ENCODE measurements at places on chromosomes 7 and 10.
A peak's percentile ranks its signal among the peaks of the same experiment; 100 is the strongest.

GRCh38 chr7:36137258-36137657 is 15.8 kb upstream of the EEPD1 start:
- no peak for DNase-seq

DNA sequence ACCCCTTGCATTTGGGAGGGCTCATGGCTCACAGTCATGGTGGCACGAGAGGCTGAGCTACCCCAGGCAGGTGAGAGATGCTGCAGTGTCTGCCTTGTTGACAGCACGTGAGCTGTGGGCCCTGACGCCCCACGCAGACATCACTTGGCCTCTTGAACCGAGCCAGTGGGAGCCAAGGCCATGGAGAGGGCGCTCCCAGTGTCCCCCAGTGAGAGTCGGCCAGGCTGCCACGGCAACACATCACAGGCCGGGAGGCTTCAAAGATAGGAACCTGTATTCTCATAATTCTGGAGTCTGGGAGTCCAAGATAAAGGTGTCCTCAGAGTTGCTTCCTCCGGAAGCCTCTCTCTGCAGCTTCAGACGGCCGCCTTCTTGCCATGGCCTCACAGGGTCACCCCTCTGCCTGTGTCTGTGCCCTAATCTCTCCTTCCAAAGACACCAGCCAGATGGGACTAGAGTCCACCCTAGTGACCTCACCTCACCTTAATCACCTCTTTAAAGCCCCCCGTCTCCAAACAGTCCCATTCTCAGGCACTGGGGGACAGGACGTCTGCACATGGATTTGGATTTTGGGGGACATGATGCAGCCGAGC is 119.6 kb downstream of the KLF6 start:
- no peak for DNase-seq

GRCh38 chr10:96858706-96859050 is 26.6 kb downstream of the LCOR start:
- DNase-seq: no peak

- DNase-seq: no peak
Measured at GRCh38 chr7:28409716-28410627, 2.3 kb upstream of the CREB5 start.

DNA sequence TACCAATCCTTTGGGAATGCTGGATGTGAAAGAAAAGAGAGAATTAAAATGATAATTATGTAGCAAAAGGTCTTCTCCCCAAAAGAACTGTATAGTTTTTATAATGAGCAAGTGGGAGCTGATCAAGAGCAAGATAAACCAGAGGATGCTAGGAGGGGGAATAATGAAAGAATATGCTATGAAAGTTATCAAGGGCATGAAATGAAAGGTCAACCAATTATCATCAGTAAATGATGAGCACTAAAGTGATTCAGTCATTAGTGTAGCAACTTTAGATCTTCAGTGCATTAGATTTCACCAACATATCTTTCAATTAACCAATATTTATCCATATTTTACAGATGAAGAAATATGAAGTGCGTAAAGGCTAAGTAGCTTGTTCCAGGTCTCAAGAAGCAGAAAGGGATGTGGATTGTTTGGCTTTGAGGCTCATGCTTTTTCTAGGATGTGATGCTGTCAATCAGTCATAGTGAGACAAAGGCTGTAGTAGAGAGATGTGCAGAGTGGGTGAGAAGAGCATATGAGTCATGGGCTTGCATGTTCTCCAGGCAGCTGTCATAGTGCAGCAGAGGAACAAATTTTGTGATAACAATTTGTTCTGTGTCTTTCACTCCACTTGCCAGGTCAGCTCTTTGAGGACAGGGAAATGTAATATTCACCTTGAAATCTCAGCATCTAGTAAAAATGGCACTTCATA is 5.7 kb upstream of the OR2F2 start:
- no peak for DNase-seq

- DNase-seq: no peak
Measured at GRCh38 chr7:82594665-82595064, 151.1 kb upstream of the CACNA2D1 start.

DNA sequence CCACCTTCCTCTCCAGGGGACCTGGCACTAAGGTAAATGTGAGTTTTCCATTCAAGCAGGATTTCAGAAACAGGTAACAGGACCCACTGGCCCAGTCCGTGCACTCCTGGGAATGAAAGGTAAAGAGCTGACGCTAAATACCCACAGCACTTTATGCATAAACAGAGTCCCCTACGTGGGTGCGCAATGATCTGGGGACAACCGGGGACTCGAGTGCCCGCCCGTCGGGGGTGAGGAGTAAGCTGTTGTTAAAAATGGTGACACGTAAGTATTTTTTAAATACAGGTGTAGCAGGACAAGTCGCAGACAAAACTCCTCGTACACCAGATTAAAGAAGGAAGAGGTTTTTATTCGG is 47.2 kb upstream of the PPP2R2D start:
- no peak for DNase-seq

DNA sequence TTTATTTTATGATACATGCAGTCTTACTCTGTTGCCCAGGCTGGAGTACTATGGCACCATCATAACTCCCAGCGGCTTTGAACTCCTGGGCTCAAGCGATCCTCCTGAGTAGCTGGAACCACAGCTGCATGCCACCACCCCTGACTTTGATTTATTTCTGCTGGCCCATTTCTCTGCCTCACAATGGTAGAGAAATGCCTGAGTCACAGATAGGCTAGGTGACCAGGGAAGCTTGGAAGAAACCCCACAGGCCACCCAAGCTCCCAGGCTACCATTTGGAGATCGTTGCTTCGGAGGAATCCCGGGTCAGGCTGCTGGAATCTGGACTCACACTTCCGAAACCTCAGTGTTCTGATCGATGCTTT is 17.4 kb upstream of the BAIAP2L1 start:
- DNase-seq: no peak

GRCh38 chr7:137944168-137944567 is 57.7 kb downstream of the CREB3L2 start:
- no peak for DNase-seq

DNA sequence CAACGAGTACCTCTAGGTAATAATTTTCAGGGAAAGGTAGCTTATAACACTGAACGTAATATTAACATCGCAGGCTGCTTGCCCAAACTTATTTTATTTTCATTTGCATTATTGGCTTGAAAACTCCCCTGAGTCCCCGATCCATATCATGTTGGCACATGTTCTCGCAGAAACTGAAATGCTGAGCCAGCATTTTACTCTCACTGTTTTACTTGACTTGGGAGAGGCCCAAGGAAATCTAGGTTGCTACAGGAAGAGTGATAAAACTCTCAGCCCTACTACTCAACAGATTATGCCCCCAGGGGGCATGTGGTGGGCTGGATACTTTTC is 183.5 kb upstream of the HABP2 start:
- DNase-seq: no peak

GRCh38 chr10:89074120-89074519 is 83.5 kb downstream of the FAS start:
- no peak for DNase-seq

GRCh38 chr10:128025951-128026350 is 100.3 kb downstream of the MKI67 start:
- DNase-seq: no peak

DNA sequence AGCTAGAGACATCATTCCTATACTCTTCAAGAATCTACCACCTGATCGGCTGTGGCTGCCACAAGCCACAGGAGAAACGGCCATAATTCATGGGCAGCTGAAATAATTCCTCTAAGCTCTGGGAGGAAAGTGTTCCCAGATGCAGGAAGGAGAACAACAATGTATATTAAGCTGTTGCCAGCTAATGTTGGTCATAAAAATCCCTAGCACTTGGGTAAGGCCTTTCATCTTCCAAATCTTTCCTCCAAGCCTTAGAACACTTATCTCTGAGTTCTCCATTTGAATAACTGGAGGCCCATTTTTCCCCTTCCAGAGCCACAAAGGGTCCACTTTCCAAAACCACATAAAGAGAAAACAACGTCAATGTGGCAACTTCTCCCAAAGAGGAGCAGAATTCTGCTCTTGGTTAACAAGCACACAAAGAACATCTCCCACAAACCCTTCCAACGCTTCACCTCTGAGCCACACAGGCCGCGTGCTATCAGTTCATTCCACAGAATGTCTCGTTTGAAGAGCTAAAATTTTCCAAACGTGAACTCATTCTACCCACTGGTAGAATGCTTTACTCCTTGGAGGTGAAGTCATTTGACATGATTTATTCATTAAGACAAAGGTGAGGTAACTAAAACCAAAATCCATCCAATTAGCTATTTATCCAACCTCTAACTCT is 11.2 kb downstream of the KCNMA1 start:
- no peak for DNase-seq

DNA sequence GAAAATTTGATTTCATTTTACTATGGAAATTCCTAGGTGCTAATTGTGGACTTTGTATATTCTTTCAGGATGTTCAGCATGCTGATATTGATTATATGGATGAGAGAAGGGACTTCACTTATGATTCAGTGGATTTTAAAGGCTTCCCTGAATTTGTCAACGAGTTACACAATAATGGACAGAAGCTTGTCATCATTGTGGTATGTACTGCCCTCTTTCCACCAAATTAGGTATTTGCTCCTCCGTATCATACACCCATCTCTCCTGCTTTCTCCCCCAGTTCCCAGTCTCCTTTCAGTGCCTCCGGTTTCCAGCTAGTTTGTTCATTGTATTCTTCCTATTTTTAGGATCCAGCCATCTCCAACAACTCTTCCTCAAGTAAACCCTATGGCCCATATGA is 34.6 kb downstream of the MGAM start:
- no peak for DNase-seq

DNA sequence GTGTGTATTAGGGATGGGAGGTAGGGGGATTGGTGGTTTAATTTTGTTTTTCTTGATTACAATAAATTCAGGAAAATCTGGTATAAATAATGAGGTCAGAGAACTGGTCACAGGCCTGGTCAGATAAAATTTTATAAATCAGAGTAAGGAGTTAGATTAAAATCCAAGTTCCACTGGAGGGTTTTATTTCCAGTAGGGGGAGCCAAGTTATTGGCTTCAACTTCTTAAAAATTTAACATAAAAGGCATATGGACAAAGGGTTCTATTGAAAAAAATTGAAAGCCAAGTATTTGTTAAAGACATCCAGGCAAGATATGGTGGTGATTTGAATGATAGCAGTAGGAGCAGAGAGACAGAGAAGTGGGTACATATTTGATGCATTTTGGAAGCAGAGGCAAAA is 763.3 kb downstream of the SORCS1 start:
- no peak for DNase-seq

GRCh38 chr7:124462249-124462648 is 303.3 kb downstream of the GPR37 start:
- no peak for DNase-seq

DNA sequence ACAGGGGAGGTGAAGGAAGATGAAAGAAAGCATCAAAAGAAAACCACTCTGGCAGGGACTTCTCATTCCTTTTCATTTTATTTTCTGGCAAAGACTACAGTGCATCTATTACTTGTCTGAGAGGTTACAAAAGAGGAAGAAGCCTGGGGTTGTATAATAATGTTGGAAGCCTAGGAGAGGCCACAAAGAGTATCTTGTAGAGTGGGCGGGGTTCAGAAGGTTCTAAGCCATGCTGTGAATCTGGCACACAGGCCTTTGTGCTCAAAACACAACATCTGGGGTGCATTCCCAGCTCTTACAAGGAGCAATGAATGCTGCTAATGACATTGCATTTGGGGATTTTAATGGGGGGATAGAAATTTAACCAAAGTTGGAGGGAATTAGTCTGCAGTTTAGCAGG is 49.4 kb downstream of the MRPL32 start:
- no peak for DNase-seq

GRCh38 chr7:30683816-30684215 is 1.6 kb upstream of the CRHR2 start:
- DNase-seq: no peak

DNA sequence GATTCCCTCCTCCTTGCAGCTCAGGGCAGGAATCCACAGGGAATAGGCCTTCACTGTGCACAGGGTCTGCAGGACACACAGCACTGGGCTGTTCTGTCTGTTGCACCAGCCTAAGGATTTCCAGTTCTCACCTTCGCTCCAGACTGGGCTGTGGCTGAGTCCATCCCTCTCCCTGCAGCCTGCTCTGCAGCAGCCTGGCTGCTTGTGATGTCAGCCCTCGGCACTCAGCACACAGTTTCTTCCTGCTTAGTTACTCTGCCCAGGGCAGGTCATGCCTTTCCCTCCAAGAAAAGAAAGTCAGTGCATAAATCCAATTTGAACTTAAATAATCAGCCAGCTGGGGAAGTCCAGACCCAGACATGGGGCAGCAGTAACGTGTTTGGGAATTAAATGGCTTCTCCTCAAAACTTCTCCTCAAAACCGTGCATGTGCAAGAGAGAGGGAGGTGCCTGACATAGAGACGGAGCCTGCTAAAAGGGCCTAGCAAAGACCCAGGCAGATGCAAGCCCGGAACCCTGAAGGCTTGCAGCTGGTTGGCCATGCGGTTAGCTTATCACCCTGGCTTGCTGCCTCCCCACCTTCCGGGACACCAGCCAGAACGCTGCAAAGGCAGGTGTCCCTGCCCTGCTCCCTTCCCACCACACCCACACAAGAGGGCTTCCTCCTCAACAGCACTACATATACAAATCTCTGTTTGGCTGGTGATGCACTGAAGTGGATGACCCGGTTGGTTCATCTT is 10.9 kb upstream of the GDF2 start:
- DNase-seq: peak; percentile 40

DNA sequence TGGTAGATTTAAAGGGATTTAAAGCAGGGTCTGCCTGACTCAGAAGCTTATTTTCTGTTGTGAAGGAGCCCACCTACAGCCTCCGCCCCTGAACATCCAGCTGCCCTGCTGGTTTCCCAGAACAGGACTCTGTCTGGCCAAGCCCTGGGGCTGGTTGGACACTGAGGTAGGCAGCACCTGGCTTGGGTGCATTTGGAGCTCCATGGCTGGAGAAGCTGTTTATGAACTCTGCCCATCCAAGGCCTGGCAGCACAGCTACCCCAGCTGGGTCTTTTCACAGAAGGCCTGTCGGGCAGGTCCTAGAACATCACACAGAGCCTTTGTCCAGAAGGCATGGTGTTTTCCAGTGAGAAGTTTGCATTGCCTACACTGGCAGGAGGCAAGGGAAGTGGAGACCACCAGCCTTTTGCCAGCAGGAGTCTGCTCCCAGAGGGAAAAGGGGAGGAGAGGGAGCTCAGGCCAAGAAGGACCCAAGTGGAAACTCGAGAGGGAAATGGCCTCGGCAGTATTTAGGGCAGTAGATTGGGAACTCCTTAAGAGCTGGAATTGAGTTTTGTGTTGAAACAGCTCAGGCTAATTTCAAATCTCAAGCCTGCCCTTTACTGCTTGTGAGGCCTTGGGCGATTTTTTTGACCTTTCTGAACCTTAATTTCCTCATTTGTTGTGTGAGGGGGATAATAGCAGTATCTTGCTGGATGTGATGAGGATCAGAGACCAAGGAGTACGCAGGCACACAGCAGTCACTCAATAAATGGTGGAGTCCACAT is 12.3 kb upstream of the PDCD4 start:
- DNase-seq: no peak

- DNase-seq: no peak
Measured at GRCh38 chr10:79496896-79497295, 15.4 kb upstream of the EIF5AL1 start.
